ENCODE measurements at places on chromosomes 12 and 14.

DNA sequence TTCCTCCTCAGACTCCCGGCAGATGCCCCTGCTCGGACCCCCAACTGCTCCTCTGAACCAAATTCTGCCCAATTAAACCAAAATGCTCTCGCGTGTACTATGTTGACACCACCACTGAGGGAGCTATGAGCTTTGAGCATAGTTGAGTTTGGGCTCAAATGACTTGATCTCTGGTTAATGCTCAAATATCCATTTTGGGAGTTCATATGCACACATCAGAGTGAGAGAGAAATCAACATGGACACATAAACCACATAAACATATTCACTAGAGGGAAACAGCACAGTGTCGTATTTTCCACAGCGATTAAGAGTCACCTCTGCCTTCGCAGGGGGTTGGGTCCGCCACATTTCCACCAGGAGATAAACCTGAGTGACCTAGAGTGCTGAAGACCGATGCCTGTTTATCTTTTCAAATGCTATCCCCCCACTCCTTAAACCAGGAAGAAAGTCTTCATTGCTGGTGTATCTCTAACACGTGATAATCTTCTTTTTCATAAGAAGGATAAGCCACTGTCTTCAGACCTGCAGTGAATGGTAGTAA is 59.4 kb upstream of the FOXN3 start:
- DNase-seq, result no peak

DNA sequence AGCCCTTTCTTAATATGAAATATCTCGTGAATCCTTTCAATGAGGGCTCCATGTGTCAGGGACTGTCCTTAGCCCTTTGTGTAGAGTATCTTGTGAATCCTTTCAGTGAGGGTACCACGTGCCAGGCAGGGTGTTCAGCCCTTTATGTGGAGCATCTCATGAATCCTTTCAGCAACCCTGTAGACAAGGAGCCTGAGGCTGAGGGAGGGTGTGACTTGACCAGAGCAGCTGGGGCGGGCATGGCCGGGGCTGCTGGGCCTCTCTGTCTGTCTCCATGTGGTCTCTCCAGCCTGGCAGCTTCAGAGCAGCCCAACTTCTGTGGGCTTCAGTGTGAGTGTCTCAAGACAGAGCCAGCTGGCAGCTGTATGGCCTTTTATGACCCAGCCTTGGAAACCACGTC is 140.2 kb downstream of the AACS start:
- DNase-seq, result no peak

DNA sequence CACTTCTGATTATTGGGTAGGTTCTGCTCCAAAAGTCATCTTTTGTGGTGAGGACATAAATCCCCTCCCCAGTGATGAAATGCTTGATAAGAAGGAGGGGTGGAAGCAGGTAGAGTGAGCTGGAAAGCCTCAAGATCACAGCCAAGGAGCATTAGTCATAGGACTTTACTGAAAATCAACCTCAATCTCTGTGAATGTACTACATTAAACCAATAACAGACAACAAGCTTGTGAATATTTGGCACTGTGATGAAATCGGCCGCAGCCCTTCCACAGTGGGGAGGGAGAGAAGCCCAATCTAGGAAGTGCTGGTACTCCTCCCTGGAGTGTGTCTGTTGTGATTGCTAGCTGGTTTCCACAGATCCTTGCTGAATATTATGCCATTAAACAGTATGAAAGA is 41.2 kb upstream of the PTCSC3 start:
- DNase-seq, result no peak

GRCh38 chr14:75167325-75167724 is 9.1 kb downstream of the TMED10 start:
- DNase-seq, result no peak

DNA sequence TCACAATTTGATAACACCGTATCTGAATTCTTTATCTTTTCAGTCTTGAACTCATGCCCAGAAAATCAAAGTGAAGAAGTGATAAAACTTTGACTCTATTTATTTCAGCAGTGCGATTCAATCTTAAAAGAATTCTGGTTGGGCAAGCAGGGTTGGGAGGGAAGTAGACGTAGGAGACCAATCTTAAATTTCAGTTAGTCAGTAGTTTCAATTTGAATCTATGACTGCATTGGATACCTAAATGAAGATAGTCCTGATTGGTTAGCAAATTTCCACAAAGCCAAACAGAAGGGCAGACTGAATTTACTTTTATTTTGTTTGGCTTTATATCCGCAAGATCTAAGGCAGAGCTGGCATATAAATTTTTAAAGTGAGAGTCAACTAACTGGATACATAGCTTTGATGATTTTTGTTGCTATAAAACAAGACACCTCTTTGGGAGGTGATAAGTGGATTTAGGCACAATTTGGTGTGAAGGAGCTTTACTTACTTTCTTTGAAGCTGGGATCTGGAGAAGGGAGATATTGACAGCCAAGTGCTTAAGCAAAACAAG is 2.6 kb downstream of the ACSS3 start:
- DNase-seq, result no peak

- DNase-seq, result no peak
Observed at GRCh38 chr12:132166801-132167591, 22.7 kb downstream of the NOC4L start.

DNA sequence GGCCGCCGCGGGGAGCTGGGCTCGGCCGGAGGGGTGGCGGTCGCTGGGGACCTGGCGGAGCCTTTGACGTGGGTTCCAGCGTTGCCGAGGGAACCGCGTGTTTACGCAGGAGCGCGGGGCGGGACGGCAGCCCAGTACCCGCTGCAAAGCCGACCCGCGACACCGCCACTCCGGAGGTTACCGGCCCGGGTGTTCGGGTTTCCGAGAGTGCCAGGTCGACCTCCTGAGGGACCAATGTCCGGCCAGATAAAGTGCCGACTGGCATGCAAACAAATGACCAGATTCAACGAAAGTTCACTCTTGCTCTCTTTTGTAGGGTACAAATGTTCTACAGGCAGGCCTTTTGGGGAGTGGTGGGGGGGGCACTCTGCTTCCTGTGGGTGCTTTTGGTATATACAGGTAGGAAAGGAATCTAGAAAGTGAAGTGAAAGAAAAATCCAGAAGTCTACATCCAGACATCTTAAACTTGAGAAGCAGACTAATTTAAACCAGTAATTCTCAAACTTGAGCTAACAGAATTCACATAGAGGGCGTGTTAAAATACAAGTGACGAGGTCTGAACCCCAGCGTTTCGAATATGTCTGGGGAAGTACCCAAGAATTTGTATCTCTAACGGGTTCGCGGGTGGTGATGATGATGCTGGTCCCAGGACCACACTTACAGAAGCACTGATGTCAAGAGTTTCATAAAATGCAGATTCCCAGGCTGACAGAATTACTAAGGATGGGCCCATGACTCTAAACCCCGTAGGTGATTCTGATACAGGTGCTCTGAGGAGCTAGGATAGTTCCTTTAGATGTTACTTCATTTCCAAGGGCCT is at the start of gene GPR135:
Gene GPR135 (minus strand): TSS at position 65 of the 820 bp plus-strand sequence. CDS start 154 bp downstream, outside the sequence.
- peak; percentile 64 for DNase-seq

GRCh38 chr14:69483765-69484443 is 624 bp upstream of the PLEKHD1 start:
- DNase-seq, result peak; percentile 66

DNA sequence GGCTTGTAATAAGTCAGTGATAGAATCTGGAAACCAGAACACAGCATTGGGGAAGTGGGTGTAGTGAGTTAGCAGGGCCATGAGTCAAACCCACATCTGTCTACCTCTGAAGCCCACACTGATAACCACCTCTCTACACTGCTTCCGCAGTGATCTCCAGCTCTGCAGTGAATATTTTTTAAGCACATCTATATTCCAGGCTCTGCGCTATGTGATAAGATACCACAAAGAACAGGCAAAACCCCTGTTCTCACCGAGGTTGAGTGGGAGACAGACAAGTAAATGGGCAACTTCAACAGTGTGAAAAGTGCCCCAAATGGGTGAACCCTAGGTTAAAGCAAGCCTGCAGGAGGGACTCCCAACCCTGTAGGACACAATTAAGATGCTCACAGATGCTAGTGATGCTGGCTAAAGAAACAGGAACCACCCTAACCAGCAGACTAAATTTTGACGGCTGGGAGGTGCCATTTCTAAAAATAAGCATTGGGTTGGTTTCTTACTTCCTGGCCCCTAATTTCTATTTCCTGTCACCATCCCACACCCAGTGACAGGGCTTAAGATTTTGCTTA is 375.0 kb downstream of the DPF3 start:
- no peak for DNase-seq

DNA sequence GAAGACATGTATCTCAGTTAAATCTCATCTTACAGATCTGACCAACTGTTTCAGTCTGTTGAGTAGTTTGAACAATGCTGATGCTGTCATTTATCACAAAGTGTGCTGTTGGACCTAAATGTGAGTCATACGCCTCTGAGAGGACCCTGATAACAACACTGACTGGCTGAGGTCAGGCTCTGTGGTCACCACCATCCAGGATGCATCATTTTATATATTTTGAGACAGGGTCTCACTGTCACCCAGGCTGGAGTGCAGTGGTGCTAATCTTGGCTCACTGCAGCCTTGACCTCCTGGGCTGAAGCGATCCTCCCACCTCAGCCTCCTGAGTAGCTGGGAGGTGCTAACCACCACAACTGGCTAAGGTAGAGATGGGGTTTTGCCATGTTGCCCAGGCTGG is 181.0 kb upstream of the RGS6 start:
- DNase-seq, result no peak

- no peak for DNase-seq
Observed at GRCh38 chr12:59031313-59031712, 111.0 kb upstream of the LRIG3 start.

DNA sequence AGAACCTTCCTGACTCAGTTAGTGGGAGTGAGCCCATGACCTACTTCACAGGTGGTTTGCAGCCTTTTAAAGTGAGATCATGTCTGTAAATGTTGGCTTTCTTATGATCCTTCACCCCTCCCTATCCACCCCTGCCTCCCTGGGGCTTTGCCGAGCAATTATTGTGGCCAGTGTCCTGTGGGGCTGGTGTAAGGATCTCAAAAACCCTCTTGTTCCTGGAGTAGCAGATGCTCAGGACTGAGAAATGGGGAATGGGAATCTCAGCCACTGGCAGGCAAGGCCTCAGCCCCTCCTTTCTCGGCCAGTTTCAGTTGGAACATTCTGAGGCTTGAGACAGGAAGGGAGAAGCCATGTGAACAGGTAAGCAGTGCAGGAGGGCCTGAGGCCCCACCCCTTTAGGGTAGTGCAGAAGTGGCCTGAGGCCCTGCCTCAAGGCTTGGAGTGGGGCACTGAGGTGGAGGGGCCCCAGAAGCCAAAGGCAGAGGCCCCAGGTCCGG is 53.8 kb downstream of the PLEKHG3 start:
- DNase-seq, result no peak

DNA sequence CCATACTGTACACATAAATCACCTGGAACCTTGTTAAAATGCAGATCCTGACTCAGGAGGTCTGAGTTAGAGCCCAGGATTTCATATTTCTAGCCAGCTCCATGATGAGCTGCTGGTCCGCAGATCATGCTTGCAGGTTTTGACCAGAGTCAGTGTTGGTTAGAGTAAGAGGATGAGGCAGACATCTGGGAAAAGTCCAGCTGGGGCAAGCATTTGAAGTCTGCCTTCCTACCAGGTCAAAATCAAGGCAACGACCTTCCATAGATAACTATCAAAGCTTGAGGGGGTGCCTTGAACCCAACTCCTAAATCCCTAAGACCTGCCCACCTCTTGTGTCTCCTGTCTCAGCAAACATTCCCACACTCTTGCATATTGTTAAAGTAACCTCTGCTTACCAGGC is 9.2 kb downstream of the OAS2 start:
- DNase-seq, result no peak

DNA sequence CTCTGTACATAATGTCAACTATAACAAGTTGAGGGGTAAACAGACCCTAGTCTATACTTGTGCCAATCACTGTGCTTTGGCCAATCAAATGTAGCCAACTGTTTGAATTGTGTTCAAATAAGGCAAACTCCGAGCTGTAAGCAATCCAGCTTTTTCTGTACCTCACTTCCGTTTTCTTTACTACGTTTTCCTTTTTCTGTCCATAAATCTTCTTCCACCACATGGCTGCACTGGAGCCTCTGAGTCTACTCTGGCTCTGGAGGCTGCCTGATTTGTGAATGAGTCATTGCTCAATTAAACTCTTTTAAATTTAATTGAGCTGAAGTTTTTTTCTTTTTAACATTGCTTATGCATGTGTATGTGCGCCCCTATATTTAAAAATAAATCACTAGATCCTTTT is 29.7 kb downstream of the CLEC1A start:
- no peak for DNase-seq

GRCh38 chr12:115619889-115620288 is 657.6 kb downstream of the MED13L start:
- no peak for DNase-seq

DNA sequence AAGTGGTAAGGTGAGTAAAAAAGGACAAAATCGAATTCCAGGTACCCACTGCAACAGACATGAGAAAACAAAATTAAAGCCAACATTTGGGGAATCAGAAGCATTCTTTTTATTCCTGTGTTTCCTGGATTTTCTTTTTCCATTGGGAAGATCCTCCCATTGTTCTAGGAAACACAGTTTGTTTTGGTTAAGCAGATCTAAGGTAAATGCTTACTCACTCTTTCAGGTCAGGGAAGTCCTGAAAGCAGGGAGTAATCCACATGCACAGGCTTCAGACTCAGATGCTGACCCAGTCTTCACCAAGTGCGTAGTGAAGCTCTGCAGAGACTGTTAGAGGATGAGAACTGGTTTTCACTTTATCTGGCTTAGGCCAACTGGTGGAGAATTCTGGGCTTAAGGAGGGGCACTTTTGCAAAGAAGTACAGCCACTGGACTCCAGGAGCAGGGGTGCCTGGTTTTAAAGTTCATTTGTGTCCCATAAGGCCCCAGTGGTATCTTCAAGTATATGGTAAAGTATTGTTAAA is 57.7 kb downstream of the RPAP3 start:
- DNase-seq, result no peak

- no peak for DNase-seq
Observed at GRCh38 chr14:50425105-50425504, 28.4 kb upstream of the CDKL1 start.

DNA sequence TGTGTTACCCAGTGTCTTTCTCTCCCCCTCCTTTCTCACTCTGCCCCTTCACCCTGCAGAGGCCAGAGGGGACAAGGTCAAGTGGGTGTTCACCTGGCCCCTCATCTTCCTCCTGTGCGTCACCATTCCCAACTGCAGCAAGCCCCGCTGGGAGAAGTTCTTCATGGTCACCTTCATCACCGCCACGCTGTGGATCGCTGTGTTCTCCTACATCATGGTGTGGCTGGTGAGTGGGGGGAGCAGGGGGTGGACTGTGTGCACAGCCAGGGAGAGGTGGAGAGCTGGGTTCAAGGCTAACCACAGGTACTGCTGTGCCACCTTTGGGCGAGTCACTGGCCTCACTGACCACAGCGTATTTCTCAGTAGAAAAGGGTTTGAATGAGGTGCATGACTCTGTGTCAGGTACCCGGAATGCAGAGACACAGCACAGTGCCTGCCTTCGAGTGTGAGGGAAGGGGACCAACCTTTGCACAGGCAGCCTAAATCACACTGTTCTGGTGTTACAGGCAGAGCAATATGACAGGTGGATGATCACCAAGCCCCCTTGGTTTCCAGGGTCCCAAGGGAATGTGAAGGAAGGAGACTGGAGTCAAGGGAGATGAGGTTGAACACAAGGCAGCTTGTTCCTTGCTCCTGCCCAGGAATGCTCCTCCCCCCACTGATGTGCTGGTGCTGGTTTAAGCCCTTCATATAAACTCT is 30.8 kb upstream of the RIN3 start:
- DNase-seq, result no peak

- DNase-seq, result no peak
Observed at GRCh38 chr12:25785134-25785533, 173.3 kb upstream of the RASSF8 start.

GRCh38 chr14:95069547-95069946 is 87.8 kb downstream of the DICER1 start:
- no peak for DNase-seq

GRCh38 chr12:26425587-26426260 is 230.4 kb downstream of the SSPN start:
- no peak for DNase-seq

GRCh38 chr14:53596853-53597525 is 359.6 kb downstream of the BMP4 start:
- DNase-seq, result no peak
